ENCODE measurements at places on chromosomes 2 and 18.

GRCh38 chr2:209636076-209636475 lies 135.6 kb upstream of the UNC80 start:
- no peak for DNase-seq

GRCh38 chr2:221458578-221458977 lies 113.5 kb downstream of the EPHA4 start:
- no peak for DNase-seq

DNA sequence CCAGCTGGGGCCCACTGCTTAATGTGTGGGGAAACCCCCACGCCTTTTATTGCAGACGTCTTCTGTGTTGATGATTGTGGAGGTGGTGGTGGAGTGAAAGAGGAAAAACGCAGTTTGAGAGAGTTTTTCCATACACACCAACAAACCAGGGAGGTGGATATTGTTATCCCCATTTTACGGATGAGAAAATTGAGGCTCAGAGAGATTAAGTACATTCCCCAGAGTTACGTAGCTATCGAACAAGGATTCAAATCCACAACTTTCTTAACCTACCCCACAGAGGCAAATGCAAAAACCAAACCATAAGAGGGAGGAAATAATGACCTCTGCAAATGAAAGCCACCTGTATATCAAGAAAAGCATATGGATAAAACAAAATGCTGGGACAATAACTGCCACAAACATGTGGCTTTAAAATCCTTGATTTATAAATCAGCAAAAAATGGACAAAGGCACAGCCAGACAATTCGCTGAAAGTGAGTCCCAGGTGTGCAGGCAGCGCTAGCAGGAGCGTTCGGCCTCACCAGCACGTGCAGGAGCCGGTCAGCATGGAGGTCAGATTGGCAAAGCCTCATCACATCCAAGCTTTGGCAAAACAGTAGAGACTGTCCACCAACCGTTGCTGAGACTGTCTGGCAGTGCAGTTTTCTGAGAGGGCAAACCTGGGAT lies 12.6 kb upstream of the RAB17 start:
- no peak for DNase-seq

DNA sequence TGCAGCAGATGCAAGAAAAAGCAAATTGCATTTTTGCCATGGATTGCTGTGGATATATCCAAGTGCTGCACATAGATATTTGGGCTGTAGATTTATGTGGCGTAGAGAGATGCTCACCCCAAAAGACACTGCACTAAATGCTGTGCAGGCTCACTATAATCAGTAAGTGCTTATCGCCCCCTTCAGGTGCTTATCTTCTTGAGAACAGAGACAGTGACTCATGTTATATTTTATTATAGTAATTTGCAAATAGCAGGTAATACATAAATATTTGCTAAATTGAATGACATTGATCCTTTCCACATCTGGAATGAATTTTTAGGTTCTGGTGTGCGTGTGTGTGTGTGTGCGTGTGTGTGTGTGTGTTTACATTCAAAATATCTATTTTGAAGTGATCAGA lies 36.8 kb upstream of the PLEKHM3 start:
- no peak for DNase-seq

DNA sequence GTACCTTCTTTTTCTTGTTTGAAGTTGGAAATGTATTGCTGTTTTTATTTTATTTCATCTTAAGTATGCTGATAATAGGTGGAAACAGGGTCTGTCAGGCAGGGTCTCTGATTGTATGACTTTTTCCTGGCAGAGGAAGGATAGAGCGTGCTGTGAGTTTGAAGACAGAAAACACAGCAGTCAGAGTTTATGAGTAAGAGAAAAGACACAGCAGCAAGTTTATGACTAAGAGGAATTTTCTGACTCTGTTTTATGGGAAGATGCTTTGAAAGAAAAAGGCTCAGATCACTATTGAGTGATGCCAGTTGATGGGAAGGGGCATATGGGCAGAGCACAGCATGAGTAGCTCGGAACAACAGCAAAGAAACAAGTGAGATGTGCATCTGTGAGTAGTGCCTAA lies 379.1 kb downstream of the MEIS1 start:
- no peak for DNase-seq

DNA sequence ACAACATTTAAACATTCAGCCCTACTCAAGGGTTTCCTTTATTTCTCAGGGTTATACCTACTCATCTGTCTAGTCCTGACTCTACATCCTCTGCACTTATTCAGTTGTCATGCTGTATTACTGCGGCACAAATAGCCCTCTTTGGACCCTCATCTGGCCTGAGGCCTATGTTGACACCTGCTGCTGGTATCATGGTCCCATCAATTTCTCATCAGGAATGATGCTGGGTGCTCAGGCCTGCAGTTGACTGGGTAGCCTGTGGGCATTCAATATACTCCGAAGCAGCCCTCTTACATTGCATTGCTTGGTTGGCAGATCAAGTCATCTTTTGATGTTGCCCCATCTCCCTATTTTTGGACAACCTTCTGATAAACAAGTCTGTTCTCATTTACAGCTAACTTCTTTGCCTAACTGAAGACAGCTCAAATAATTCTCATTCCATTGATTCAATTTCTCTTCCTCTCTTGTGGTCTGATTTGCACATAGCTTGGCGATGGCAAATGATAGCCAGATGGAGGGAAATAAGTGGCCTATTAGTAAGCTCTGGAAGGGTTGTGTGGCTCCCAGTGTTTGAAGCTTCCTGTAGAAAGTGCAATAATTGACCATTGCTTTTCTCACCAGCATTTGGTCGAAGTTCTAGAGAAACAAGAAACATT lies 19.1 kb upstream of the MC4R start:
- no peak for DNase-seq

DNA sequence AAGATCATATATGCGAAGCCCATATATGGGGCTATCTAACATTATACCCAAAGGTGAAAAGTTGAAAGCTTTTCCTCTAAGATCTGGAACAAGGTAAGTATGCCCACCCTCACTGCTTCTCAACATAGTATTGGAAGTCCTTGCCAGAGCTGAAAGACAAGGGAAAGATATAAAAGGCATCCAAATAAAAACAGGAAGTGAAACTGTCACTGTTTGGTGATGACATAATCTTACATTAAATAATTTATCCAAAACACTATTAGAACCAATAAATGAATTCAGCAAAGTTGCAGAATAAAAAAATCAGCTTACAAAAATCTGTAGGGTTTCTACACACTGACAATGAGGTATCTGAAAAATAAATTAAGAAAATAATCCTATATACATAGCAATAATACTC lies 205.8 kb downstream of the INSIG2 start:
- DNase-seq = no peak

DNA sequence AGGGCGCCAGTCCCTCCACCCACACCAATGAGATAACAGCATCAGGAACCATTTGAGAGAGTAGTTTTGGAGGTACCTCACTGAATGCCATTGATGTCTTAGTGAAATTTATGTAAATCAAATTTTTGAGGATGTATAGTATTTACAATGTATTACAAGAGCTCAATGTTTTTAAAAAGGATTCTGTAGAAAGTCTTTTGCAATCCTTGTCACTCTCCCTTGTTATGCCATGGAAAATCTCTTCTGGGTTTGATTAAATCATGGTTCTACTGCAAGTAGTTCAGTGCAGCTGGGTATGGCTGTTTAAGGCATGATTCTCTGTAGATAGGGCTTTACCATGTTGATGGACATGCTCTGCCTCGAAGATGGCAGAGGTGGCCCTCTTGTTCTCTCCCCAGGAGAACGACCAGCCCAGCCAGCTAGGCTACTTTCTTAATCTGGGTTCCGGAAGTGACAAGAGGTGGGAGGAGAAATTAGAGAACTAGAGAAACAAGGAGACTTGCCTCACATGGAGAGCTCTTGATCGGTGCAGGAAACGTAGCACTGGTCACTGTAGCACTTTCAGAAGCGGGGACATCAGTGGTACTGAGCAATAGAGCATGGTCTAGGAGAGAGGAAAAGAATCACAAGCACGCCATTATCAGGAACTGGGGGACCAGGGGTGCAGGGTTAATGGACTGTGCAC lies 202.7 kb downstream of the CLIP4 start:
- DNase-seq = no peak

GRCh38 chr2:206585335-206585734 lies 57.0 kb upstream of the FAM237A start:
- no peak for DNase-seq

GRCh38 chr2:15195813-15196212 lies 365.3 kb downstream of the NBAS start:
- DNase-seq = no peak

DNA sequence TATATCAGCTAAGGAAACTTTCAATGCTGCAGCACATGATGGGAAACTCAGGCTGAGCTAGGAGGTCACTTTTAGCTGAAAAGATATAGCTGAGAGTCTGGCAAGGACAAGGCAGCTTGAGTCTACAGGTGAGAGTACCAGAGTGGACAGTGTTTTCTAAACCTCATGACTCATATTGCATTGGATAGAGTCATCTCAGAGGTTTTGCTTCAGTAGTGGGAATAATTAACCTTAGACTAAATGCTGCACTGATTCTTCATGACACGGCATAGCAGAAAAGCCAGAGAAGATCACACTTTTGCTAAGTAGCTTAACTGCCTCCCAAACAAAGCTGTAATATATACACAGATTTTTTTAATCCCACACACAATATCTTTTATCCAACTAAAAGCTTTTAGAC lies 865.0 kb upstream of the CDH2 start:
- no peak for DNase-seq

- no peak for DNase-seq
Observed at GRCh38 chr2:22397847-22398246, 987.1 kb upstream of the KLHL29 start.

DNA sequence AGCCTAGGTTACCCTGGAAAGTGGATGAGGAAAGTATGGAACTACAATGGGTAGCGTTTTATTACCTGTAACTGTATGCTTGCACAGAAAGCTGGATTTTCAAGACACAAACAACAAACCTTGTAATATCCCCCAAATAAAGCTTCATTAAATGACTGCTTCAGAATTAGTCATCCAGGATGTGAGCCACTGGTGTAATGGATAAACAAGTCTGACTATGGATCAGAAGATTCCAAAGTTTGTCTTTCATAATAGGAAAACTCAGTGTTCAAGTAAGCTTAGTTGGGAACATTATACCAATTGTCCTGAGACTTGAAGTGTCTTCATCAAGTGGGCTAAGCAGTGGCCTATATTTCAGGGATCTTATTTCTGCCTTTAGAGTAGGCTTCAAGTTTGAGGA lies 518.8 kb downstream of the LRP1B start:
- DNase-seq = no peak

DNA sequence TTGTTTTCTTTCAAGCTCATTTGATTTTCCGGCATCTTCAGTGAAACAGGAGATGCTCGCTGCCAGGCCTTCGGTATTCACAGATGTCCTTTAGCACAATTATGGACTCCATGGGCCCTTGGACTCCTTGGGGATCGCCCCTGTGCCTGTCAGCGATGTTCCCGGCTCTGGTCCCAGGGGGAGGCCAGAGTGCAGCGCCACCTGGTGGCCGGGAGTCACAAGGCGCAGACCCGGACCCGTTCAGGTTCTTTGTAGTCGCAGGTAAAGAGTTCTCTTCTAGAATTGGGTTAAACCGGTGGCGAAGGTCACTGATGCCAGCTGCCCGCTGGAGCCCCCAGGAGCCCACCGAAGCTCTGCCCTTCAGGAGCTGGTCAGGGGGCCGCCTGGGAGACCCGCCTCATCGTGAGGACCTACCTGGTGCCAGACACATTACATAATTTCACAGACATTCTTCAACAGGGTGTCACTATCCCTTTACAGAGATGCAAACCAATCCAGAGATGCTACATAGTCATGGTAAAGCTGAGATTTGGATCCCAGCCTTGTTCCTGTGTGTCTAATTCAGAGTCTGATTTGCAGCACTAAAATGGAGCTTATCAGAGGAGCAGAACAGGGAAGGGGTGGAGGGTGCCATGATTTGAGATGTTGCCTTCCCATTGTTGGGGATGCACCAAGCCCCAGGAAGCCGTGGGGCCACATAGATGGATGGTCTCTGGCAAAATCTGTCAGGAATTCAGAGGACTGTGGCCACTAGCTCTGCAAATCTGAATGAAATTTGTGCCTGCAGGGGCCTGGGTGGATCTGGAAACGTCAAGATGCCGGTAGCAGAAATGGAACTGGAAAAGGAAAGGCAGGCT lies 6.0 kb upstream of the INPP5D start:
- DNase-seq = peak; percentile 55

DNA sequence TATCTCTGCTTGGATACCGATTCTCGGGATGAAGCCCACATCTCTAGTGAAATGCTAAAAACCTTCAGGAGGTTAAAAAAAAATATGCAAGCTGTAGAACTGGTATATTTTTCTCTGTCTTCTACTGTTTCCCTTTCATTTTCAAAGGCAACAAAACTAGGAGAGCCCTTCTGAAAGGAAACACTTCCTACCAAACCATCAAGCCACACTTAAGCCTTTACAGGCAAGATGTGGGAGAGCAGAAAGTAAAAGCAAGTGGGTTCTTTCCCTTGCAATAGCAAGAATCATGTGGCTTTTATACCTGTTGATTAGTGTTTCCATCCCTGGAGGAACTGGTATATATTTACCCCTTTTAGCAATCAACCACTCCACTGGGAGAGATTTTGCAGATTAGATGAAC lies 147.9 kb upstream of the ACAA2 start:
- DNase-seq = no peak

GRCh38 chr18:69208545-69208944 lies 192.1 kb upstream of the DOK6 start:
- DNase-seq = no peak

- no peak for DNase-seq
Observed at GRCh38 chr18:67665266-67665665, 148.7 kb upstream of the DSEL start.

- DNase-seq = no peak
Observed at GRCh38 chr18:13877157-13877556, 38.2 kb downstream of the MC2R start.

DNA sequence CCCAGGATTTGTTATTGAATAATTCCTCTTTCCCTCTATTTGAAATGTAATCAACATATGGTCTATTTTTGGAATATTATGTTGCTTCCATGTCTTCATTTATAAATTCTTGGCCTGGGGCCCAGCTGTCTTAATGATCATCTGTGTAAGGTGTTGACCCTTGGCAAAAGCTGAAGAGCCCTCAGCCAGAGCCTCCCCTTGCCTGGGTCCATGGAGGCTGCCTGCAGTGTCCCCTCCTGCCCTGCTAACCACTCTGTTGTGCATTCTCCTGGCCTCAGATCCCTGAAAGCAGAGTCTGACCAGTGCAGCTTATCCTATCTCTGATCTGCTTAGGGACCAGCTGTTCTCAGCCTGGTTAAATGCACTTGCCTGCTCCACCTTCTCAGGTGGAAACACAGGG lies 226.1 kb upstream of the APCDD1 start:
- no peak for DNase-seq

DNA sequence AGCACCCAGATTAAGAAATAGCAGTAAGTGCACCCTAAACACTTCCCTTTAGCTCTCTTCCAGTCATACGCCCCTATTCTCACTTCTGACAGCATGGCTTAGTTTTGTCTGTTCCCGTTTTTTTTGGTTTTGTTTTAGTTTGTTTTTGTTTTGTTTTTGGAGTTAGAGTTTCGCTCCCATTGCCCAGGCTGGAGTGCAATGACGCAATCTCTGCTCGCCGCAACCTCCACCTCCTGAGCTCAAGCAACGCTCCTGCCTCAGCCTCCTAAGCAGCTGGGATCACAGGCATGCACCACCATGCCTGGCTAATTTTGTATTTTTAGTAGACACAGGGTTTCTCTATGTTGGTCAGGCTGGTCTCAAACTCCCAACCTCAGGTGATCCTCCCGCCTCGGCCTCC lies 2067.7 kb downstream of the SUCLG1 start:
- no peak for DNase-seq

Data from stimulated activated CD8-positive, alpha-beta memory T cell treated with anti-CD3 and anti-CD28 coated beads, Interleukin-2, amount 100 ng/mL, for 1 hour (primary cell).